Lower leg skin (tissue), 4 donors: ENCODE measurements at places on chromosomes 5 and 9. TPM values are rescaled to one million over a fixed set of nuclear protein-coding genes. Genes with fewer than 3 reads are reported as not detected.
A peak's percentile ranks its signal among the peaks of the same experiment; 100 is the strongest.

DNA sequence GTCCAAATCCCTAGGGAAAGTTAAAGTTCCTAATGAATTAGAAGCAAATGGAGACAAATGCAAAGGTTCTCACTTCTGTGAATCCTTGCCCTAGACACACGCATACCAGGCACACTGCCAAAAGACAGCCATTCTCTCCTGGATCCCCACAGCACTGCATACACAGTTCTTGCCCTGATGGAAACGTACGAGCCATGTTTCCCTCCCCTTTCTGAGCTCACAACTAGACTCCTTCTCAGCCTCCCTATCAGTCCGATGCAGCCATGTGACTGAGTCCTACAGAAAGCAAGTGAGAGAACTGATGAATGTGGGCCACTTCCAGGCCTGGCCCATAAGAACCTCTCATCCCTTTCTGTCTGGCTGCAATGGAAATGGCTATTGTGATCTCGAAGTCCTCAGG is 92.0 kb downstream of the ZNF608 start:
- no peak for DNase-seq

PCDHA9 gene
- not detected for total RNA-seq

GRCh38 chr9:95808011-95808410 is 67.5 kb upstream of the ERCC6L2 start:
- DNase-seq, result no peak

- DNase-seq, result peak; percentile 88
Measured at GRCh38 chr9:98861781-98862504, 54.5 kb downstream of the GALNT12 start.

CDH6 gene
- 0.61 TPM for total RNA-seq

LEAP2 gene
- total RNA-seq, result not detected

GRCh38 chr9:137265496-137266161 is 10.5 kb downstream of the NELFB start:
- no peak for DNase-seq

DNA sequence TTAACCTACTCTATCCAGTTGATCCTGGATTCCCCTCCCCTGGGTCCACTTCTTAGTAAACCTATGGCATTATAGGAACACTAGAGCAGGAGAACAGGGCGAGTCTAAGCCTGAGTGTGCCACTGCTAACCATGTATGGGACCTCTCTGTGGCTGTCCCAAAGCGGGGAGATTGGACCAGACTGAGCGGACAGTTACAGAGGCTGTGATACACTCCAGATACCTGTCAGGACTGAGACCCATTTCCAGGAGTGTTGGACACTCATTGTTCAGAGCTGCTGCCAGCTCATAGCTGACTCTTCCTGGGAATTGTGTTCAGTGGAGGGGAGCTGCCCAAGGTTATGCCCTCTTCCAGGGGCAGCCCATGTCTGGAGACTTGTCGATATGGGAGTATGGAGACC is 11.9 kb upstream of the LTC4S start:
- no peak for DNase-seq

ITK gene
- 5.2 TPM for total RNA-seq

SHC3 gene
- 2.6 TPM for total RNA-seq

DNA sequence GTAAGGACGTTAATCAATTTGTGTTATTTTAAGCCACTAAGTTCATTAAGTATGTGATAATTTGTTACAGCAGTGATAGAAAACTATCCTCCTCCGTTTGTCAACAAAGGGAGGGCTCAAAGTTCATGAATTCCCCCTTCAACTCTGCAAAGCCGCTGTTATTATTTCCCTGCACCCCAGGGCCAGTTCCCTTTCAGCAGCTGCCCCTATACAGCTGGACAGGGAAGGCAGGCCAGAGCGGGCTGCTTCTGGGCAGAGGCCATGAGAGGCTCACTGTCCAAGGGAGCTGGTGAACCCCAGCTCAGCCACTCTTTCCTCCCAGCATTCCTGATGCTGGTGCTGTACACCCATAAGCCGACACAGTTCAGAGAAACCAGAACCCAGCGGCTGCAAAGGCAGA is 102.4 kb upstream of the GPR151 start:
- no peak for DNase-seq

DNA sequence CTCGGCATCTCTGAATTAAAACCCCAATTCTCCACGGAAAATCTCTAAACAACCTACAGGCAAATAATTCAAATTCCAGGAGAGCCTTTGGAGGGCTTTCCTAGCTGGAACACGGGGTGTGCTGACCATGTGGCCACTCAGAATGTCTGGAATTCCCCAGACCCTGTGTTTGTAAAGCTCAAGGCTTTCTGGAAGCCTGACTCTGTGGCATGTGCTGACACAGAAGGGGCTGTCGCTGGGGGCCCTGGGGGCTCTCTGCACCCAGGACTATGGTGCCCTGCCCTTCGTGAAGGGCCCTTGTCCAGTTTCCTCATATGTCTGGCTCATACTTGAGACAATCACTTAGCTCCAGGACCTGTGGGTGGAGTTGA is 29.0 kb upstream of the BOD1 start:
- peak; percentile 49 for DNase-seq

GRCh38 chr5:102226321-102226720 is 69.8 kb downstream of the SLCO4C1 start:
- no peak for DNase-seq

GRCh38 chr9:125103770-125104460 is 39.4 kb downstream of the SCAI start:
- no peak for DNase-seq

DNA sequence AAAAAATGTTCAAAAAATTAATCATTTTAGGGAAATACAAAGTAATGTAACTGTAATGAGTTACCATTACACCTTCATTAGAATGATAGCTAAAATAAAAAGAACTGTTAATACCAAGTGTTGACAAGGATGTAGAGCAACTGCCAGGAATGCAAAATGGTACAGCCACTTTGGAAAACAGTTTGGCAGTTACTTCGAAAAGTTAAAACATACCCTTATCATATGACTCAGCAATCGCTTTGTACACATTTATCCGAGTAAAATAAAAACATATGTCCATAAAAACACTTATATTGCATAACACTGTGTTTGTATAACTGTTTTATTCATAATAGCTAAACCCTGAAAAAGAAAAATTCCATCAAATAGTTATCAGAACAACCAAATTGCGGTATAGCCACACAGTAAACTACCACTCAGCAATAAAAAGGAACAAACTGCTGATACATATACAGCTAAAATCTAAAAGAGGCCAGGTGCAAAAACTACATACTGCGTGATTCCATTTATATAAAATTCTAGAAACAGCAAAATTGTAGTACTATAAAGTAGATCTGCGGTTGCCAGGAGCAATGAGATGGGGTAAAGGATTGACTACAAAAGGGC is 61.7 kb downstream of the RFX3 start:
- no peak for DNase-seq

ETF1 gene
- 92.2 TPM for total RNA-seq

DNA sequence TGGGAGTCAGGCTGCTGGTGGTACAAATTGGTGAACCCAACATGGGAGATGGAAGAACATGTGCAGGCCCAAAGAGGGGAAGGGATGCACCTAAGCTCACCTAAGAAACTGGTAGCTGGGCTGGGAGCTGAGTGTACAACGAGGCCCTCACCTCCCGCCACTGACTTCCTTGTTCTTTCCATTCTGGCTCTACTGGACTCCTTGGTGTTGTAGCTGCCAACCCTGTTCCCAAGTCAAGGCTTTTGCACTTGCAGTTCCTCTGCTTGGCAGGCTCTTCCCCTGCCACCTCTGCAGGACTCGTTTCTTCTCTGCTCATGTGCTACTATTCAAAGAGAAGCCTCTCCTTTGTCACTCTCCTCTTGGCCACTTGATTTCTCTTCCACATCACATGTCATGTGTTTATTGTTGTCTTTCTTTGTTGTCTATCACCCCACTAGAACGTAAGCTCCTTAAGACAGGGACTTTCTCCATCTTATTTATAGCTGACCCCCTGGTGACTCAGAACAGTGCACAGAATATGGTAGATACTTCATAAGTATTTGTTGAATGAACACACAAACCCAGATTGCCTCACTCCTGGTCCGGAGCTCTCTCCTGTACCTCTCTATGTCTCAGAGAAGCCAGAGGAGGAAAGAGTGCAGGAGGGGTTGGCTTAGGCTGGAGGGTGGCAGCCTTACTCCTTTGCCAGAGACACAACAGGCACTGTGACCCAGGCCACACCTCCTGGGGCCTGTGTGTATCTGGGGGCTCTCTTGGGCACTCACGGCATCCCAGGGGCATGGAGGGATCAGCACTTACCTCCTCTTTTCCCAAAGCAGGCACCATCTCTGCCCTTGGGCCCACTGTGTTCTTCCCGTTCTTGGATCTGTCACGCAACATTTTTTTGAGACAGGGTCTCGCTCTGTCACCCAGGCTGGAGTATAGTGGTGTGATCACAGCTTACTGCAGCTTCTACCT is 5.2 kb upstream of the SPINK4 start:
- no peak for DNase-seq

DNA sequence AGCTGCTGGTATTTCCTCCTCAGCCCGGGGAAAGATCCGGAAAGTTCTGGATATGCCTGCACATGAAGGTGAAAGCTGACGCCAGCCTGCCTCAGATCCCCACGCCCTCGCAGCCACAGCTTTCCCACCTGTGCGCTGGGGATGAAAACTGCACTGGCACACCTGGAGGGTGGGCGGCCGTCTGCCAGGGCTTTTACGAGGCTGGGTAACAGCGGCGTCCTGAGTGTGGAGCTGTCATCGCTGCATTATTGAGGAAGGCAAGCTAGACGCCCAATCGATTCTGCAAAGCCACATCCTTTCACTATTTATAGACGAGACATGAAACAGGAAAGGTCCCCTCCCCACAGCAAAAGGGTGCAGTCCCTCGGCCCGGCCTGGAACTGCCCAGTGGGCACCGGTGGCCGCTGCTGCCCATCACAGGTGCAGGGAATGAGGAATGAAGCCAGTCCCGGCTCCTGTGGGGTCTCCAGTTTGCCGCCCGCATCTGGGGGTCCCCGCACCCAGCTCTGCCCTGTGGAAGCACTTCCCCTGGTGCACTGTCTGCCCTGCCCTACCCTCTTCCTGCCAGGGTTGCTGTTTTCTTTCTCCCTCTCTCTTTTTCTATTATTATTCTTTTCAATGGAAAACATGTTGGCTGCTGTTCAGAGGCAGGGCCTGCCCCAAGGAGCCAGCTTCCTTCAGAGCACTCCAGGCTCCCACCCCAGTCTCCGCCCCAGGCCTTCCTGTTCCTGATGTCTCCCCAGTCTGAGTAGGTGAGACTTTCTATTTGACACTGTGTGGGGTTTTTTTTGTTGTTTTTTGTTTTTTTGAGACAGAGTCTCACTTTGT is 7.0 kb downstream of the NOTCH1 start:
- DNase-seq, result no peak

NRARP gene
- 44.1 TPM for total RNA-seq

DNA sequence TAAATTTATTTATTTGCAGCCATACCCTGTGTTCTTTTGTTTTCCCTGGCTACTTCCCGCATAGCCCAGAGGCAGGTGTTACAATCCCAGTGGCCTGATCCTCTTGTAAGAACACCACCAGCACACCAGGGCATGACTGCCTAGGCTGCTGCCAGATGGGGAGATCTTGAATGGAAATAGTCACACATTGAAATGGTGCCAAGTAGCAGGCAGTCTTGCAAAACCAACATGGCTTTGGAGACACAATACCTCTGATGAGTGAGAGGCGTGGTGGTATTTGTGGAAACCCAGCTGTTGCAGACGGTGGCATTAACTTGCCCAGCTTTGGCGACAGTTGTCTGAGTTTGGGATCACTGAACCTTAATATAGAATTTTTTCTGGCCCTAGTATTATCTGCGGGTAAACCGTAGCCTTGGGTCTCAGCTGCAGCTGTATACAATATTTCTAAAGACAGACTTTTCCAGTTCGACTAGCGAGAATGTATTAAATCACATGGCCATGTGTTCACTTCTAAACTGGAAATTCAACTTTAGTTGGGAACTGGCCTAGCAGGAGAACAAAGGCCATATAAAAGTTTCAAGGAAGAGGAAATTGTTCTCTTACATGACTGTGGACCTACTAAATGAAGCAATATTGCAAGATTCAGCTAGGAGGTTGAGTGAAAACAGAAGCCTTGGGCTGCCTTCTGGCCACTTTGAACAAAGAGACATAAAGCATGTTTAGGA is 277.0 kb downstream of the SMARCA2 start:
- no peak for DNase-seq

DNA sequence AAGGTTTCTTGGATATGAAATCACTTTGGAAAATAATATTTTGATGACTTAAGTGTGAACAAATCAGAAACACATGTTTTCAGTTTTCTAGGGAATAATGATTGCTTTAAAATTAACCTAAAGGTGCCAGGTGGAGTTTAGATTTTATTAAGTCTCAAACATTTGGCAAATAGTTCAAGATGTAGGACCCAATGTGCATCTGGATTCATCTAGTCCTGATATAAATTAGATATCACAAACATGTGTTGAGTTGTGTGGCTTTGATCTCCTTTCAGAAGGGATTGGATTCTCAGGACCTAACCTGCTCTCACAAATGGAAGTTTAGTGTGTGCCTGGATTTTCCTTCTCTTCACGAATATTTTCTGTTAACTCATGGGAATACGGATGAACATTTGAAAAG is 291.4 kb upstream of the ISL1 start:
- no peak for DNase-seq

GRCh38 chr9:22817181-22817580 is 370.6 kb downstream of the DMRTA1 start:
- DNase-seq, result no peak

DNA sequence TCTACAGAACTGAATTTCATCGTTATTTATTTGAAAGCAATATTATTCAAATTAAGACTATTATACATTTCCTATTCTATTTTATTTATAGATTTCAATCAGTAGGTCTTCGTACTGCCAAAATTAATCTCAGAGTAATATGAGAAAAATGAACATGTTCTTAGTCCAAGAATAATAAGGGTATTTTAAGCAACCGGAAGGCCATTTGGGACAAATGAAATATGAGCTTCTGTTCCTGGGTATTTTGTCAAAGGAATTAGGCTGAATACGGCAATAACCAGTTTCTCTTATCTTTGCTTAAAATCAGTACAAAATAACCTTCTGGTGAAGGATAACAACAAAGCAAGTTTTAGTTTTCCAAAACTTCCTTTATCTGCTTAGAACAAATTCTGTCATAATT is 410.3 kb upstream of the PRR16 start:
- no peak for DNase-seq

DNA sequence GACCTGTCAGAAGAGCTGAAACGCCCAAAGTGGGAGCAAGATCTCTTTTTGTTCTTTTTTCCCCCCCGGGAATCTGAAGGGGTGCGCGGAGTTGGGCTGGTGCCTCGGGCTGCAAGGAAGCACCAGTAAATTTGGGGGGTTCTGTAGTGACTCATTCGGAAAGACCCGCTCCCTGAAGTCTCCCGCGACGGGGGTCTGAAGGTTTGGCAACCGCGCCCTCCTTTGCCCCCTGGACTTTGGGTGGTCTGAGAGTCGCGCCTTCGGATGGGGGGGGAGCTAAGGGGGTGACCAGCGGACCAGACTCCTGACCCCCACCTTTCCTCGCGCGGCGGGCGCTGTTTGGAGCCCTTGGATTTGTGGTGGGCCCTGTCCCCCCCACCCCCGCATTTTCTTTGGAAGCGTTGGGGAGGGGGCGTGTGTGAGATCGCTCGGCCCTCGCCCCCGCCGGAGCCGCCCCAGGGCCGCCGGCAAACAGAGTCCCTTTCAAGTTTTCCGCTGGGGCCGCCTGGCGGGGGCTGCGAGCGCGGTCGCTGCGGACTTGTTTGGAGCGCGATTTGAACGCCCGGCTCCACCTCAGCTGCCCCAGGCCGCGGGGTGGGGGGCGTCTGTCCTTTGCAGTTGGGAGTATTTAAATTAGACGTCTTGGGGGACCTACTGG is 2.0 kb downstream of the CXXC5 start:
- DNase-seq, result no peak

GRCh38 chr5:79149433-79149832 is 37.8 kb downstream of the BHMT start:
- no peak for DNase-seq

TRAF1 gene
- 4.9 TPM for total RNA-seq

GRCh38 chr5:116646611-116647289 is 72.1 kb upstream of the SEMA6A start:
- no peak for DNase-seq

FOXD4L5 gene
- not detected for total RNA-seq
